ENCODE measurements at places on chromosomes 3 and 15.

GRCh38 chr3:75260-75659, 121.3 kb upstream of the CHL1 start:
- no peak for DNase-seq

DNA sequence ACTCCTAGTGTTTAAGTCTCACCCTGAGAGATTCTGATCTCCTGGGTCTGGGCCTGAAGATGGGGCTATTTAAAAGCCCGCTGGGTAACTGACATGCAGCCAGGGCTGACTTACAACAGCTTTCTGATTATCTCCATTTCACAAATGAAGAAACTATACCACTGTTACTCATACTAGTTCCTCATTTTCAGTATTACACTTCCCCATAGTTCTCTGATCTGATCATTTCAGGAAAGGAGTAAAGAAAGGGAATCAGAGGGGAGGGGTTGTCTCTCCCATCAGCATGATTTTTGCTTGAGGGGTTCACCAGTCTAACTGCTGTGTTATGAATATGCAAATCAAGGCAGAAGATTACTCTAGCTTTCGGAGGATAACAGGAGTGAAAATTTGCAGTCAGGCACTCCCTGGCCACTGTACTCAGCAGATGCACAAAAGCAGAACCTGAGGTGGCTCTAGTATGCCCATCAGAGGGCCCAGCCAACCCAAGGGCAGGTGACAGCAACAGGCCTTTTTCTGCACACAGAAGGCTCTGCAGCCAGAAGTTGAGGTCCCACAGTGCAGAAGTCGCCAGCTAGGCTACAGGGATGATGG, 59.4 kb downstream of the DAPK2 start:
- no peak for DNase-seq

- DNase-seq, result no peak
Observed at GRCh38 chr3:85003479-85003878, 44.7 kb downstream of the CADM2 start.

- DNase-seq, result no peak
Observed at GRCh38 chr3:122060040-122060698, 5.0 kb downstream of the CD86 start.

- DNase-seq, result no peak
Observed at GRCh38 chr15:38242055-38242454, 10.6 kb upstream of the SPRED1 start.

- DNase-seq, result no peak
Observed at GRCh38 chr3:147313513-147313912, 92.8 kb downstream of the ZIC4 start.

GRCh38 chr3:45302470-45302869, 76.4 kb upstream of the TMEM158 start:
- no peak for DNase-seq

GRCh38 chr15:71250936-71251583, 135.8 kb downstream of the THSD4 start:
- DNase-seq, result no peak

- DNase-seq, result no peak
Observed at GRCh38 chr3:171311784-171312183, 148.4 kb downstream of the TNIK start.

DNA sequence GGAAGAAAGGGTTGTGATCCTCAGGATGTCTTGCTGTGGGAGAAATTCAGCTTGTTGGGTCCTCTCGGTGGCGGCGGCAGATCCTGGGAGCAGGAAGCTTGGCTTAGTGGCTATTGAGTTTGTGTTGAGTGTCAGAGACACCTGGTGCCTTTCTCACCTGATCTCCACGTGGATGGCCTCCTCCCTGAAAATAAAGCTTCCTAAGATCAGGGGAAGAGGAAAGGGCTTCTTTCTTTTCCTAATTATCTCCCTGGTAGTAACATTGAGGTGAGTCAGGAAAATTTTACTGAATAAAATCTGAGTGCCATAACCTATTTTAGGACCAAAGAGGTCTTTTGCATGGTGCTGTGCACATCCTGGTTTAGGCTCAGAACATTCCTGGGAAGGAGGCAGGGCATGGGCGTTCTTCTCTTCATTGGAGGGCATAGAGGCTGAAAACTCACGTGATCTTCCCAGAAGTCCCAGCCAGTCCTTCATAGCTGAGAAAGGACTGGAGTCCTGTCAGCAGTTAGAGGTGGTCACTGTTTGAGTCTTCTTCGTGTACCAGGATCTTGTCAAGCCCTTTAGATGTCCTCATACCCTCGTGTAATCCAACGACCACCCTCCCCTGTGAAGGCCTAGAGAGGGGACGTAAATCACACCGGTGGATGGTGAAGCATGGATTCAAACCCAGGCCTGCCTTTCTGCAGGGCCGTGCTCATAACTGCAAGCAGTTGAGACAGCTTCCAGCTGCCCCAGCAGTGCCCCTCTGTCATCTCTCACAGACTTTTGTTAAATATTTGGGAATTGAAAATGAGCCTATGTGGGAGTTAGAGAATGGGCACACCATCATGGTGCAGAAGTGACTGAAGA, 1.1 kb downstream of the CMTM8 start:
- no peak for DNase-seq

DNA sequence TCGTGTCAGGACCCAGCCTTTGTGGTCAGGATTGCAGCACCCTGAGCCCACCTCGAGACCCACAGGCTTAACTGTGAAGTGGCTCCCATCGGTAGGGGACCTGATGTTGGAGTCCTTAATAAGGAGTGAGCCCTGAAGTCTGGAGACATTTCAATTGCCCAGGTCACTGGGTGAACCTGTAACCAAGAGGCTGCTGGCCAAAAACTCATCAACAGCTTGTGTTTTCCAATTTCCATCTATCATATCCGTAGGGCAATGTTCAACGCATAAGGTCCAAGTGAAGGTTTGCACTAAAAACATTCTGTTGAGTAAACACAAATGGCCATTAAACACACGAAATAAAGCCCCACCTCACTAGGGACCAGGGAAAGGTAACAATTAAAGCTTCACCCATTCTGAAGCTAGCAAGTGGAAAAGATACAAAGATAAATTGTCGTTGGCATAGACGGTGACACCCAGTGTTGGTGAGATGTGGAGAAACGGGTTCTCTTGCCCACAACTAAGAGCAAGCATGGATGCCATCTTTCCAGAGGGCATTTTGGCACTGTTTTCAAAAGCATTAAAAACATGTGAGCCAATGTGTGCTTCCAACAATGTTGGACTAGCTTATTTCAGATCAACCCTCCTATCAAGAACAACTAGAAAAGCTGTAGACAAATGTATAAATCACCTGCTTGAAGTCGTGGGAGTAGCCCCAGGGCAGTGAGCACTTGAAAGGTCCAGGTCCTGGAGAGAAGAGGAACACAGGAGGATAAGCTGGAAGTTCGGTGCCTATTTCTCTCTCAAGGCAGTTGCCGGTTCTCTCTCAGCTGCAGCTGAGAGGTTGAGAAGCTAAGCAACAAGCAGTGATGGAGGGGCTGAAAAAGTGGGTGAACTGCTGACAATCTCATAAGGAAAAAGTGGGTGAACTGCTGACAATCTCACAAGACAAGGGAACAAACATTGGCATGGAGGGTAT, 56.3 kb upstream of the PCSK6 start:
- DNase-seq, result no peak

DNA sequence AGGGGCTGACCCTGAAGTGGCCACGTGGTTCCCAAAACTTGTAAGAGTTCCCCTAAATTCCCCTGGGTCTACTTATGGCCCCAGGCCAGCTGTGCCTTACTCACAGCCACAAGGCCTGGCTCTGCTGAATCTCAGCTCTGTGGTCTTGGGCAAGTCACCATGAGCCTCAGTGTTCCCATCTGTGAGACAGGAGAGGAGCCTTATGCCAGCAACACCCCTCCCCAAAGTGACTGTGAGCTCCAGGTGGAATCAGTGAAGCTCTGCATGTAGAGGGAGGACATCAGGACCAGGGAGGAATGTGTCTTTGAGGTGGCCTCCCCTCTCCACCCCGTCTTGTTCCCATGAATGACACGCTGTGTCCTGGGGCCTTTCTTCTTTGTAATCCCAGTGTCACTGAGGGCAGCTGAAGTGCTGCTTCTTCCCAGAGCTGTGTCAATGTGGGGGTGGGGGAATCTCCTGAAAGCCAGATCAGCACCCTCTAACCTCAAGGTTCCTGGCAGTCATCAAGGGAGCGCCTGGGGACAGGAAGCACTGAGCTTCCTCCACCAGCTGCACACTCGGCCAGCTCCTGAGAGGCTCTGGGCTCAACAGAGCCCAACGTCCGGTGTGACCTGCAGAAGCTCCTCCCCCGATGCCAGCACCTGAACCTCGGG, 258.9 kb downstream of the UACA start:
- no peak for DNase-seq

GRCh38 chr15:28094732-28095521, 4.2 kb downstream of the OCA2 start:
- DNase-seq, result no peak

- no peak for DNase-seq
Observed at GRCh38 chr15:25378501-25378901, 60.3 kb downstream of the UBE3A start.

DNA sequence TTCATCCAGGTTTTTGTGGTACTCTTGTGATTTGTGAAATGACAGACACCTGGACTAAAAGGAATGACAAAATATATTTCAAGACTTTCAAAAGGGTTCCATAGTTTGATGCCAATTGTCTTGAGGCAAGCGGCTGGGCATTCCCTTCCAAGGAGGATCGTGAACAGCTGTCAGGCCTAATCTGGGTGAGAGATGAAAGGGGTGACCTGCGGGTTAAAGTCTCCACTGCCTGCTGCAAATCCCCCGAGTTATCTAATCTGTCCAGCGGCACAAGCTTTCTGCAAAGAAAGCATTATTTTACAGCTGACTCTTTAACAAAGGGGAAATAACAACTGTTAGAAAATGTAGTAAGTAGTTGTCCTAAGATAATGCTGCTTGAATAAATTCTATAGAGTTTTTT, 128.7 kb upstream of the MB21D2 start:
- DNase-seq, result no peak

DNA sequence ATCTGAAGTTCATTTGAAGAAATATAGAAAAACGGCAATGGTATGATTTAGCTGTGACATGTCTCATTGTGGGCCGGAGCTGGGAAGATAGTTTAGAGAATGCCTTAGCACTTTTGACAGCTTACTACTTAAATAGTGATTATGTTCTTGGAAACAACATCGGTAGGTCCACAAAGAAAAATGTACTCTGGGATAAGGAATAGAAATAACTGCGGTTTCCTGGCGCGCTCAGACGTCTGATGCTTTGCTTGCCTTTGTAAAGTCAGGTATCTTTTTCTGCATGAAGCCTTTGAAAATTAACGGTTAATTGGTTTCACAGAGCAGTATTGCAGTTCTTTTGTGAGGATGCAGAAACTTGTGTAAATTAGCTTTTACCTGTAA, 1.4 kb downstream of the USP3 start:
- no peak for DNase-seq

GRCh38 chr15:49082960-49083359, 36.7 kb upstream of the SECISBP2L start:
- no peak for DNase-seq

DNA sequence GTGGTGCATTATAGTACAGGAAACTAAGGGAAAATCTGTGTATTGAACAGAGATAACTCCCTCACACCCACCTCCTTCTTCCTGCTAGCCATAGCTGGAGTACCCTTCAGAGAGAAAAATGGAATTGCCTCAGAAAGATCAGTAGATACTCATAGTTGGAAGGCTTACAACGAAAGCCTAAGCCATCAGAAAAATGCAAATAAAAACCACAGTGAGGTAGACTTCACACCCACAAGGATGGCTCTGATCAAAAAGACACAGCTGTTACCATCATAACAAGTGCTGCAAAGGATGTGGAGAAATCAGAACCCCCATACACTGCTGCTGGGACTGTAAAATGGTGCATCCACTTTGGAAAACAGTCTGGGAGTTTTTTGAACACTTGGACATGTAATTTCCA, 7.4 kb upstream of the DLG1 start:
- DNase-seq, result no peak

- DNase-seq, result no peak
Observed at GRCh38 chr3:117184574-117184973, 475.0 kb downstream of the TUSC7 start.

DNA sequence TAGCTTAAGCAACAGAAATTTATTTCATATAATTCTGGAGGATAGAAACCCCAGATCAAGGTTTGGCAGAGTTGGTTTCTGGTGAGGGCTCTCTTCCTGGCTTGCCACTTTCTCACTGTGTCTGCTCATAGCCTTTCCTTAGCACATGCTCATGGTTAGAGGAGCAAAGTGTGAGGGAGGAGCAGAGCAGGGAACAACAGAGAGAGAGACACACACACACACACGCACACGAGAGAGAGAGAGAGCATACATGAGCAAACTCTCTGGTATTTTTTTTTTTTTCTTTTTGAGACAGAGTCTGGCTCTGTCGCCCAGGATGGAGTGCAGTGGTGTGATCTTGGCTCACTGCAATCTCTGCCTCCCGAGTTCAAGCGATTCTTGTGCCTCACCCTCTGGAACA, 36.8 kb upstream of the ZDHHC23 start:
- DNase-seq, result no peak

GRCh38 chr3:187954873-187955586, 198.9 kb upstream of the LPP start:
- DNase-seq, result no peak

GRCh38 chr15:88204584-88204983, 52.0 kb downstream of the NTRK3 start:
- DNase-seq, result no peak

- no peak for DNase-seq
Observed at GRCh38 chr3:181727341-181728032, 15.8 kb downstream of the SOX2 start.

DNA sequence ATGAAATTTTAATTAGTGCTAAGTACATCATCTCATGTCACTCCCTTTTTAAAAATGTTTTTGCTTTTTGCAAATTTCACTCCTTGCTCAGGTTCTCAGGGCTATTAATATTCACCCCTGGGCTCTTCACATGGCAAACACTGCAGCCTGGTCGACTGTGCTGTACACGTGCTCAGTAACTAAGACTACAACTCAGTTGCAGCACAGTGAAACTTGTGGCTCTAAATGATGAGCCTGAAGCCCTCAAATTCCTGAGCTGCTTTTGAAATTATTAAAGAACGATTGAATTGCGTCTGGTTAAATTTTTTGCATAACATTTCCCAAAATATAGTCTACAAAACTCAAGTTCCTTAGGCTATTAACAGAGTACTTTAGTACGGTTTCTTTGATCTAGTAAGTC, 159.3 kb upstream of the C2CD4B start:
- DNase-seq, result no peak

DNA sequence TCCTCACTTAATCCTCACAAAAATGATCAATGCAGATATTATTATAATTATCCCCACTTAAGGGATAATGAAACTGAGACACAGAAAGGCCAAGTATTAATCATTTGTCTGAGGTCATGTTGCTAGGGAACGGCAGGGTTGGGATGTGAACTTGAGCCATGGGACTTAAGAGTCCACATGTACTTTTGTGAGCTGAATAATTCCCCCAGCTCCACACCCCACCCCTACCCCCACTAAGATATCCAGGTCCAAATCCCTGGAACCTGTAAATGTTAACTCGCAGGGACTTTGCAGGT, 290.5 kb upstream of the GADL1 start:
- no peak for DNase-seq

GRCh38 chr3:23152989-23153388, 50.1 kb upstream of the UBE2E2 start:
- no peak for DNase-seq

GRCh38 chr3:23264413-23264812, 61.3 kb downstream of the UBE2E2 start:
- no peak for DNase-seq

Data from stimulated activated CD4-positive, alpha-beta T cell treated with anti-CD3 and anti-CD28 coated beads, Interleukin-1b, Interleukin-23, amount 100 ng/mL, for 1 hour (primary cell).